DMS79 treated with DMSO at 0.1 percent for 48 hours (cell line): ENCODE measurements at places on chromosomes 6 and 20.
A peak's percentile ranks its signal among the peaks of the same experiment; 100 is the strongest.

GRCh38 chr20:38228436-38228835, 32.1 kb downstream of the KIAA1755 start:
- no peak for DNase-seq

DNA sequence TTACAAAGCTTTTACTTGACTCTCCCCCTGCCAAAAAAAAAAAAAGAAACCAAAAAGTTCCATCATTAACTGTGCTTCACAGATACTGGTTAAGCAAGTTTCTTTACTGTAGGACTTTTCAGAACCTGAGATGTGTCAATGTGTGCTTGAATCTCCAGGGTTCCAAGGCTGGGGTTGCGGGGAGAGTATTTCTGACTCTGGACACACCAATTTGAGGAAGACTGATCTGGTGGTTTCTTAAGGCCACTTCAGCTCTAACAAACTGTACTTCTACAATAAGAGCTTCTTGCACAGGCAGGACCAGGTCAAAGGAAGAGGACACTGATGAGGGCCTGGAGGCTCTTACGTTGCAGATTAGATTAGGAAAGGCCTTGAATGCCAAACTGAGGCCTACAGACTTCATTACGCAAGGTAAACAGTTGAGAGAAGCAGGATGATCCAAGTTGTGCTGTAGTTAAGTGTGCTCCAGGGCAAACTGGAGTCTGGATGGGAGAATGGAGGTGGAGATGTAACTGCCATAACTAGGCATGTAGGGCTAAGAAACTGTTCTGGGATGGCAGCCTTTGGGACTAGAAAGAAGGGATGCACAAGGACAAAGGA, 24.4 kb downstream of the COMMD7 start:
- no peak for DNase-seq

DNA sequence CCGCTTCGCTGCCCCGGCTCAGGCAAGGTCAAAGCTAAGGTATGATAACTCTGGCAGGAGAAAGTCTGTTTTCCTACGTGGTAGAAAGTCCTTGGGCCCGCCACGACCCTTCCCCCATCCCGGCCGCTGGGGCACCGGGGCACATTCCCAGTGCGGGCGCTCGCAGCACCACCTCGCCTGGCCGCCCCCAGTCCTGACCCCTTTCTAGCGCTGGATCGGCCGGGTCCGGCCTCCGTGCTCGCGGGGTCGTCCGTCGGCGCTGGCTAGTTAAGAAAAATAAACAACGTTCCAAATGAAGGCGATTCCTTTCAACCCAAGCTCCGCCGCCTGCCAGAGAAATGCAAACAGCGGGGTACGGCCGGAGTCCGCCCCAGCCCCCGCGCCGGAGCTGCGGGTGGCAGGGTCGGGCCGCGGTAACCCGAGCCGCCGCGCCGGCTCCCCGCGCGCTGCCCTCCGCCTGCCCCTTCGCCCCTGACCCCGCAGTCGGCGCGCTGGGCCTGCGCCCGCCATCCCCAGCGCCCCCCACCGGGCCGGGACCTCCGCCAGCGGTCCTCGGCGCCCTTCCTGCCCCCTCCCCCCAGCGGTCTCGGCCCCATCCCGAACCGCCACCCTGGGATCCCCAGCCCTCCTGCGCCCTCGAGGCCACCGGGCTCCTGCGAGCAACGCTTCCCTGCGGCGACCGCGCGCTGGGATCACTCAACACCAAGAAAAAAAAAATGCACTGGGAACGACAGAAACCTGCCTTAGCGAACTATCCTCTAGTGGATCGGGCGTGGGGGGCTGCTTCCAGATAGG, 37.6 kb downstream of the NCR2 start:
- no peak for DNase-seq

DNA sequence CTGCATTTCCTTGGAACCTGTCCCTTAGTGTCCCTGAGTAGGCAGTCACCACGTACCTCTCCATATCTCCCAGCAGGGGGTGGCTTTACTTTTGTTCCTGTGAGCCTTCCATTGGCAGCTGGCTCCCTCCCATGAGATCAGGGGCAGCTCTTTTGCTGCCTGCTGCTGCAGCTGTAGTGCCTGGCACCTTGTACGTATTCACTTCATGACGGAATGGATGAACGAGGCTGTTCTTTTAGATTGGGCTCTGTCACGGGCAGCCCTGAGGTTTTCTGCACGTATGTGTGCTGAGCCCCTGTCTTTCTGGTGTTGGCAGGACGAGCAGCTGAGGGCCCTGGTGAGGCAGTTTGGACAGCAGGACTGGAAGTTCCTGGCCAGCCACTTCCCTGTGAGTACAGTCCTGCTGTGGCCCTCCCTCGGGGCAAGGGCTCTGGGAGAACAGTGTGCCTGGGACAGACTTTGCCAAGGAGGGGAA, 14.6 kb downstream of the MYBL2 start:
- DNase-seq = peak; percentile 23

- no peak for DNase-seq
Observed at GRCh38 chr6:7239590-7239948, 73.4 kb downstream of the SSR1 start.

GRCh38 chr6:133787859-133788505, 100.9 kb upstream of the TCF21 start:
- no peak for DNase-seq

- no peak for DNase-seq
Observed at GRCh38 chr20:49916146-49917002, 1.0 kb upstream of the SPATA2 start.

DNA sequence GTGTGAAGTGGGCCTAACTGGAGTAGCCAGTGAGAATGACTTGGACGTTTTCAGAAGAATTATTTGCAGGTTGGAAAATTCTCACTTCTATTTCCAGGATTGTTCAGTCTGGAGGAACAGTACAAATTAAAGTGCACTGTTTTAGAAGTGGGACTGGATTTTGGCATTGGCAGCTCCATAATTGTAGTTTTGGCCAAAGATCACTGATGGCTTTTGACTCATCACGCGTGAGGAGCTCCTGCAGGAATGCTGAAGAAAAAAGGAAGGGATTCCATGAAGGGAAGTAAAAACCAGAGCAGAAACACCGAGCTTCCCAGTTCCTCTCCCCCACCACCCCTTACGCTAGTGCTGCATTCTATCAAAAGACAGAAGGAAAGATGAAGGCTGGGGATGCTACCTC, 103.5 kb downstream of the JARID2 start:
- DNase-seq = no peak

DNA sequence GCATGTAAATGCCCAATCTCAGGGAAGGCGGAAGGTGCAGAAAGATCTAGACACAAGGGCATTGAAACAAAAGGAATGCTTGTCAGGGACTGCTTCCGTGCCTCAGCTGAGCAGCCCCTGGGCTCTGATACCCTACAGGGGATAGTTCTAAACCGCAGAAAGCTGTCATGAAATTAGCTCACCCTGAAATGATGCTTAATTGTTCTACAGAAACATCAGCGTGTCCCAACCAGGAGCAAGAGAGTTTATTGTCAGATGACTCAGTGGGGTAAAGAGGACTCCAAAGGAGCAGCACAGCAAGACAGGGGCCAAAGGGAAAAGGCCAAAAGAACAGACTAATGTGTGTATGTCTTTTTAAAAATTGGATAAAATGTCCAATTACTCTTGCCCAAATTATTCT, 258.4 kb upstream of the JARID2 start:
- no peak for DNase-seq

- DNase-seq = no peak
Observed at GRCh38 chr6:160070427-160070826, 51.2 kb upstream of the SLC22A1 start.

DNA sequence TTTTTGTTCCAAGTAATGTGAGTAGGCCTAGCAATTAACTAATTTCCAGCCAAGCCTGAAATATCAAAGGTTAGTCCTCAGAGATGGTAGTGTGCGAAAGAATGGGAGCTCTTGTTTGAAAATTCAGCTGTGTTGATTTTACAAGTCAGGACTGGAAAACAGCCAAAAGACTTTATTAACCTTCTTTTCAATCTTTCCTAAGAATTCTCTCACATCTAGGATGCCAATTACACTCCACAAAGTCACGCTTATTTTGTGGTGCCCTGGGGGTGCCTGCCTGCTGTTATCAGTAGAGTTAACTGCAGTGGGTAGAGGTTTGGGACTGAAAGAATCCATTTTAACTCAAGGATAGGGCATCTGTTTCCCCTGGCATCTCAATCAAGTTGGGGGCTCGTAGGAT, 30.7 kb upstream of the MAP3K4 start:
- no peak for DNase-seq

GRCh38 chr20:10893321-10893720, 219.5 kb upstream of the JAG1 start:
- DNase-seq = no peak

DNA sequence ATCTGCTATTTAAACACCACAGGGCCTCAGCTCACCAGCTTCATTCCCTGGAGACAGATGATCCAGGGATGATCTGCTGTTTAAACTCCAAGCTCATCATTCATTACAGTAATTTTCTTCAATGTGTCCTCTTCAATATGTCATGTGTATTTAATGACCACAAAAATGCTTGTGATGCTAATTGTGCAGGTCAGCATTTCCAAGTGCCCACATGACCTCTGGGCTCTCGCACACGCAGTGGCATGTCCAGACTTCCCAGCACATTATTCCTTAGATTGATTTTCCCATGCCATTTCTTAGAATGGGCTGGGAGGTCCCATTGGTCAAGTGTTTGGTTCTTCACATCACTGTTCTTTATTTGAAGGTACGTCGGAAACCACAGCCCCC, 434.4 kb downstream of the HAO1 start:
- DNase-seq = no peak

DNA sequence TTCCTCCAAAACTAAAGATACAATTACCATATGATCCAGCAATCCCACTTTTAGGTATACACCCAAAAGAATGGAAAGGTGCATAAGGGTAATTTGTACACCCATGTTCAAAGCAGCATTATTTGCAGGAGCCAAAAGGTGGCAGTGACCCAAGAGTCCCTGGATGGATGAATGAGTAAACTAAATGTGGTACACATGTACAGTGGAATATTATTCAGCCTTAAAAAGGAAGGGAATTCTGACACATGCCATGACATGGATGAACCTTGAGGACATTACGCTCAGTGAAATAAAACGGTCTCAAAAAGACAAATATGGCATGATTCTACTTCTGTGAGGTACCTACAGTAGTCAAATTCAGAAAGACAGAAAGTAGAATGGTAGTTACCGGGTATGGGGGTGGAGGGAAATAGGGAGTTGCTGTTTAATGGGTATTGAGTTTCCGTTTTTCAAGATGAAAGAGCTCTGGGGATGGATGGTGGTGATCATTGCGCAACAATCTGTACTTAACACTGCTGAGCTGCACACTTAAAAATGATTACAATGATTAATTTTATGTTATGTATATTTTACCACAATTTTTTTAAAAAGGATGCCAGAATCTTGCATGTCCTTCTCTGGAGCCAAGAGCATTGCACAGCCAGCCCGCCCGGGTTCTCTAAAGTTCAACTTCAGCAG, 518.9 kb upstream of the JARID2 start:
- DNase-seq = no peak

- DNase-seq = no peak
Observed at GRCh38 chr6:19356692-19357091, 480.5 kb upstream of the ID4 start.

GRCh38 chr6:110266996-110267395, 86.8 kb downstream of the CDC40 start:
- DNase-seq = no peak

DNA sequence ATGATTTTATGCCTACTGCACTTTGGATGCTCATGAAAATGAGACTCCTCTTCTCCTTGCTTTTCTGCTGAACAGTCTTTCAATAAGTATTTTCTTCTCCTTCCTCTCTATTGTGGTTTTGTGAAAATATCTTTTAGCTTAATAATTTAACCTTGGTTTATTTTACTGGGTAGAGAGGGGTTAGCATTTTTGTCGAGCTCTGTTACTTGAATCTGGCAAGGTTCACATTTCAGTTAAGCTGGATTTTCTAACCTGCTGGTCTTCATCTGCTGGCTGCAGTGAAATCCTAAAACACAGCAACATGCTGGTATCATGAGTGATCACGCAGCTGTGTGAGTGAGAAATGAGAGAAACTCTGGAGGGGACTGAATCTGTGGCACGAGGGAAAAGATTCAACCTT, 222.7 kb upstream of the NOX3 start:
- DNase-seq = no peak

- no peak for DNase-seq
Observed at GRCh38 chr6:54935739-54936138, 89.2 kb downstream of the FAM83B start.

- no peak for DNase-seq
Observed at GRCh38 chr6:48281217-48281616, 170.2 kb upstream of the PTCHD4 start.
